RPMI8226 (cell line): ENCODE measurements at places on chromosomes 6 and 20.
A peak's percentile ranks its signal among the peaks of the same experiment; 100 is the strongest.

- DNase-seq = peak; percentile 62
Measured at GRCh38 chr20:49303065-49303552, 25.3 kb upstream of the ZNFX1 start.

- no peak for DNase-seq
Measured at GRCh38 chr6:93447874-93448273, 28.5 kb upstream of the EPHA7 start.

- DNase-seq = no peak
Measured at GRCh38 chr6:116200619-116201249, 53.1 kb downstream of the TSPYL4 start.

DNA sequence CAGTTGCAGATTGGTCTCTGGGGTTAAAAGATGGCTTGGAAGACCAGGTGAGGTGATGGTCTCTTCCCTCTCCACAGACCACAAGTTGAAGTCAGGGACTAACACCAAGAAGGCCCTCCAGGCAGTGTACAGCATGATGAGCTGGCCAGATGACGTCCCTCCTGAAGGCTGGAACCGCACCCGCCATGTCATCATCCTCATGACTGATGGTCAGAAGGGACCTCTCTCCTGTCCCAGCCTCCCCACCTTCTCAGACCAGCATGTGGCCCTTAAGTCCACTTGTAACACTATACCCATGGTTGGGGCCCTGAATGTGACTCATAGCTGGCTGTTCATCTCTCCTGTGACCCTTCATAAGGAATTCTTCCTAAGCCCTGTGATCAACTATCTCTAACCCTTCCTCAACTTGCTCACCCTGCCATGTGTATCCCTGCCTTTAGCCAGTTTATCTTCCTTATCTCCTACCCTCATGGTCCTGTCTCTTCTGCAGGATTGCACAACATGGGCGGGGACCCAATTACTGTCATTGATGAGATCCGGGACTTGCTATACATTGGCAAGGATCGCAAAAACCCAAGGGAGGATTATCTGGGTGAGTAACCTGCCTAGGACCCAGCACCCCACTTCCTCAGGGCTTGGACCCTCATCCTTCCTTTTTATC is 3.0 kb downstream of the CFB start:
- no peak for DNase-seq

DNA sequence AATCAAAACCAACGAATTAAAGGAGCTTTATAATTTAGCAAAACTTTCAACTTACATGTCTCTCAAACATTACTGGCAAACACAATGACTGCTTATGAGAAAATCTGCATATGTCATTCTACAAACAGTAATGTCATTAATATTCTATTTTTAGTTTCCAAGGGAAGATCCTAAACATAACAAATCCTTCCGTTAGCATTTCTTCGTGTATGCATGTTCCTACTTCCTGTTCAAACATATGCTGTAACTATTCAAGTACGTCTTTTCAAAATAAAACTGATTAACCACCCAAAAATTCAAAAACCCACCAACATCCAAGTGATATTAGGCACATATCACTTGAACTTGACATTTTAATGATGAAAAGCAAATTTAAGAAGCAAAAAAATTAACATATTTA is 131.3 kb downstream of the HACE1 start:
- DNase-seq = no peak

GRCh38 chr20:39089029-39089428 is 126.9 kb downstream of the DHX35 start:
- no peak for DNase-seq

DNA sequence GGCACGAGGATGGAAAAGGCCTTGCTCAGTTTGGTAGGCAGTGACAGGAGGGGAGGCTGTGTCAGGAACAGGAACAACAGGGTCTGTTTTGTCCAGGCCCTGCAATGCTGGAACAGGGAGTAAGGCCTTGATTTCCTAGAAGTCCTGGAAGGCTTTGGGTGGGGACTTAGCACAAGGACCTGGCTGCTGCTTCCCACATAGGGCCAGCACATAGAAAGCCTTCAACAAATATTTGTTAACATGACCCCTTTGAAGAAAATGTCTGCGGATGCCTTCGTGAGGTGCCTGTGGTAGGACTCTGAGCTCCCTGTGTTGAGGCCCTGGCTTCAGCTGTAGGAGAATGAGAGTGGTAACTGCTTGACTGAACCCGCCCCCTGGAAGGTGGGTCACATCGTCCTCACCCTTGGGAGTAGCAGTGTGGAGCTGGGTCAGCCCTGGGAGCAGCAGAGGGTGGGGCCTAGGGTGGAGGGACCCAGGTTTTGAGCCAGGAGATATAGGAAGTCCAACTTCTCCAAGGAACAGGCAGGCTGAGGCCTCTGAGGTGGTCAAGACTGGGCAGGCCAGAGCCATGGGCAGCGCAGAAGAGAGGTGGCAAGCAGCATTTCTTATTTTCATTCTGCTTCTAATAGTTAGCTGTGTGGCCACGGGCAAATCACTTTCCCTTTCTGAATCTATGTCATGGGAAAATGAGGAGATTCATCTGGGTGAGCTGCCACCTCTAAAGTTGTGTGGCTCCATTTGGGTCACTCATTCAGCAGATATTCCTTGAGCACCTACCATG is 50.0 kb downstream of the CNBD2 start:
- no peak for DNase-seq

GRCh38 chr6:168127384-168127868 is 48.4 kb upstream of the FRMD1 start:
- no peak for DNase-seq

DNA sequence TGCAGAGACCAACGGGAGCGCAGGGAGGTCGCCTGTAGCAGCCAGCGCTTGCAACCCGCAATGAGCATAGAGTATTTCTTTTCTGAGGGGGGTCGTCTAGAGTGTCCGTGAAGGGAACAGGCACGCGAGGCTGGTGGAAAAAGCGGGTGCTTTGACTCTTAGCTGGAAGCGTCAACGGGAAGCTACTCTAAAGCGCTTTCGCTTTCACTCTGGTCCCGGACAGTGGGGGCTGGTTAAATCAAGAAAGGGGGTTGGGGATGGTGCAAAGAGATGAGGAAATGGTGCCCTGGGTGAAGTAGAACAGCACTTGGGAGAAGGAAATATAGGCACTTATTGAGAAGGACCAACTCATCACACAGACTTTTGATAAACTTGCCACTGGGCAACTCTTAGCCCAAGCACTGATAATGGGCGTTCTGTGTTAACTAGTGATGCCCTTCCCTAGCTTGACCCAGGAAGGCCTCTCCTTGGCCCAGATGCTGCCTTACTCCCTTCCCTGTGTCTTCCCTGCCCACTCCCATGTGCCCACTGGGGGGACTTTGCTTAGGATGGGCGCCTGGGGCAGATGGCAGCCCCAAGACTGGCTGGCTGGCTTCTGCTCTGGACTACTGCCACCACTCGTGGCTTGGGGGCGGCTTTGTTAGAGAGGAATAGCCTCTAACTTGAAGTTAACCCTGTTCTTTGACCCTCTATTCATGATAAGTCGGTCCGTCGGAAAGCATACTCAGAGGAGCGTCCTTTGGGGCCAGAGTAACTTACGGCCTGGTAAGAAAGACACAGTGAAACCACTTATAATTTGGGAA is 585 bp downstream of the PSMB9 start:
- peak; percentile 72 for DNase-seq

DNA sequence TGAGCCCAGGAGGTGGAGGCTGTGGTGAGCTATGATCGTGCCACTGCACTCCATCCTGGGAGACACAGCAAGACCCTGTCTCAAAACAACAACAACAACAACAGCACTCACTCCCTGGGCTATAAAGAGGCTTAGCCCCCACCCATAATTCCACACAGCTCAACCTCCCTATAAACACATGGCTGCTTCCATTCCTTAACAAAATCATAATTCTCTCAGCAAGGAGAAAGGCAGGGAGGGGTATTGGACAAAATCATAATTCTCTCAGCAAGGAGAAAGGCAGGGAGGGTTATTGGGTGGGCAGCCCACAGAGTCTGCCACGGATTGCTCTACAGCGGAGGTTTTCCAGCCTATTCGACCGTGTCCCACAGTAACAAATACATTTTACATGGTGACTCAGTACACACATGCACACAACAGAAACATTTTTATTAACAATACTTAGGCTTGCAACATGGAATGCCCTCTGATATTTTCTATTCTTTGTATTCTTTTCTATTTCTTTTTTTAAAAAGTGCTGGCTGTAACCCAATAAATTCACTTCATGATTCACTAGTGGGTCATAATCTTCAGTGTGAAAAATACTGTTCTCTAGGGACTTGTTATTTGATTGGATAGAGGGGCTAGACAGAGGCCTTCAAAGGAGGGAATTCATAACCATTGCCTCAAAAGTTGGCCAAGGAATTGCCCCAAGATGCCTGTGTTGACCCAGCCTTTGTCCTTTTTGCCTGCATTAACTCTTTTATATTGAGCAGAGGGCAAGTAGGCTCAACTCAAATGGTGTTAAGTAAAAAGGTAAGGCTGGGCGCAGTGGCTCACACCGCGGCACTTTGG is 50.6 kb upstream of the ZMYND8 start:
- DNase-seq = no peak

GRCh38 chr20:46995561-46996142 is 101.0 kb downstream of the EYA2 start:
- DNase-seq = no peak

DNA sequence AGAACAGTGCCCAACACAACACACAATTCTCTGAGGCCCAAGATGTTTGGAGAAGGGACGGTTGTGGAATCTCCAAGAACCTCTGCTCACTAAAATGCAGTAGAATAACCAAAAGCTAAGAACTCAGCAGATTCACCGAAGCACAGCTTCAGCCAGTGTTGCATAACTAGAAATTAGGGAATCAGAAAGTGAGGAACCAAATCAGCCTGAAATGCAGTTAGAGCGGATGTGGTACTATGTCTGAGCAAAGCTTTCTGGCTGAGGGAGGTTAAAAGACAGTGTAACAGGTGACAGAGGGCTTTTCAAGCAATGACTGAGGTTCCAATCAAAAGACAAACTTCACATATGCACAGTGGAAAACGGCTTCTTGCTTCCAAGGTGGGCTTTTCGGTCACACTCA is 197.9 kb upstream of the KCNK16 start:
- DNase-seq = no peak

DNA sequence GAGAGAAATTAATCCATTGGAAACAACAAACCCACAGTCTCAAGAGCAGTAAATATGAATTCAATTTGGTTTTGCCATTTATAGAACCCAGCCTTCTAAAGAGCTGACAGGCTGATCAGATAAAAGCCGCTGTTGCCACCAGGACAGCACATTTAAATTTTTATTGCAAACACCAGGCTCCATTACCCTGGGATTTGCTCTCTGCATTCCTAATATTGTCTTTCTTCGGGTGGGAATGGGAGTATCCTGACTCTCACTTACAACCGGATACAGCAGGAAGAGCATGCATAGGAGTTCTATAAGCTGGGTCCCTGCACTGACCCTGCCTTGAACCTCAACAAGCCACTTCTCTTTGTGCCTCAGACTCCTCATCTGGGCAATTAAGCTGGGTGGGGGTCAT is 142.9 kb downstream of the LRFN2 start:
- DNase-seq = no peak

GRCh38 chr20:24840121-24840713 is 108.9 kb upstream of the CST7 start:
- no peak for DNase-seq

- DNase-seq = no peak
Measured at GRCh38 chr20:54477191-54477955, 2.0 kb downstream of the DOK5 start.

DNA sequence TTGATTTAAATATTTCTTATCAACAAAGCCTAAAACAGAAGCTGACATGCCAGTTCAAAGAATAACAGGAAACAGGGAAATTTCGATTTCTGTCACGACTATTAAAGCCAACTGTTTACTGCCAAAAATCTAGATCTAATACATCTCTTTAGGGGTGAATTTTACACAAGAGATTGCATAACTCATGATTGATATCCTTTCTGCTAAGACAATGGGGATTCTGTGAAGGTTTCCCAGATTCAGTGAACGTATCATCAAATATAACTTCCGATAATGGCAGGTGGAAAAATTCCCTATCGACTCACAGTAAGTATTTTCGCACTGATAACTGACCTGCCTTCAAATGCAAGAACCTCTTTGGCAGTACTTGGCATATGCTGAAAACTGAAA is 42.9 kb downstream of the NHSL1 start:
- no peak for DNase-seq

DNA sequence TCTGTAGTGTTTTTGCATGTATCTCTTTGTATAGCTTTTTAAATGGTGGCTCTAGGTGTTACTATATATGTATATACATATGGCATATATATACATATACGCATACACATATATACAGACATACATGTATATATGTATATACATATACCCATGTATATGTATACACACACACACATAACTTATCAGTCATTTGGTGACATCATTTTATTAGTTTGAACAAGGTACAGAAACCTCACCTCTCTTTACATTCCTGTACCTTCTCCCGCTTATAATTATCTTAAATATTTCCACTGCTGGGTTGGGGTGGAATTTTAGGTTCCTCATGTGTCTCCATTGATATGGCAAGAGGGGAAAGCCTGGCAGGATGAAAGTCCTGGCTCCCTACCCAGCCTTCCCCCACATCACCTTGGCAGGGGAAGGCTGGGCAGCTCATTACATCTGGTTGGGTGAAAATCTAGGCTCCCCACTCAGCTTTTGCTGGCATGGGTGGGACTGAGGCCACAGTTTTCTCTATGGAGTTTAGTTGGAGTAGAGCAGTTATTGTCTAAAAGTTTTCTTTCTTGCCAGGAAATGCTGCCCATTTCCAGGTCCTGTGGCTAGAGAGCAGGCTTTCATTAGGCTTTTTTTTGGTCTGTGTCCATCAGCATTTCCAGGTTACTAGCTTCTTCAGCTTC is 7.6 kb downstream of the GLO1 start:
- DNase-seq = no peak

- no peak for DNase-seq
Measured at GRCh38 chr6:30782425-30783014, 38.2 kb upstream of the IER3 start.

DNA sequence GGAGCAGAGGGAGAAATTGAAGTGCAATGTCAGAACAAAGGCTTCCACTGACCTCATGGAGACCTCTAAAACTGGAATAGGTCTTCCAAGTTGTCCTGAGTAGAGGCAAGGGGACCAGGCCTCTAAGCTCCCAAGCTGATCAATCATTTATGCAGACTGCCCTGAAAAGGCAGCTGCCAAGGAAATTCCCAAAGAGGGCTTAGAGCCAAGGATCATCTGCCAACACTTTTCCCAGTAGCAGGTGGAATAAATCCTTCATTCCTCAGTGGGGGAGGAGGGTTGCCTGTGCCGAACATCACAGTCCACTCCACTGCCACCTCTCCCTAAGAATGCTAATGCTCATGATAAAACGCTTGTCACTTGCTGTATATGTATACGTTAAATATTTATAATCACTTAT is 29.3 kb upstream of the RALY start:
- DNase-seq = no peak
